ENCODE measurements at places on chromosomes 5 and 9.

DNA sequence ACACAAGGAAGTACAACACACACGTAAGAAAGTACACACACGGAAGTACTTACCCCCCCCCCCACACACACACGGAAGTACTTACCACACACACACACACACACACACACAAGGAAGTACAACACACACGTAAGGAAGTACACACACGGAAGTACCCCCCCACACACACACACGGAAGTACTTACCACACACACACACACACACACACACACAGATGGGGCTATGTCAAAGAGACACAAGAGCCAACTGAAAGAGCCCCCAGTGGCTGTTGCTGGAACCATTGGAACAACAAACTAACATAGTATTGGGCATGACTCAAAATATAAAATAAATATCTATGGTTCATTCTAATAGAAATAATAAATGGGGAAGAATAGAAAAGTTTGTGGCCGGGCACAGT, 4.9 kb upstream of the MAPK9 start:
- DNase-seq = no peak

- DNase-seq = no peak
Measured at GRCh38 chr9:131801810-131802209, 61.9 kb upstream of the RAPGEF1 start.

- DNase-seq = no peak
Measured at GRCh38 chr5:160488394-160489325, 67.0 kb downstream of the PTTG1 start.

DNA sequence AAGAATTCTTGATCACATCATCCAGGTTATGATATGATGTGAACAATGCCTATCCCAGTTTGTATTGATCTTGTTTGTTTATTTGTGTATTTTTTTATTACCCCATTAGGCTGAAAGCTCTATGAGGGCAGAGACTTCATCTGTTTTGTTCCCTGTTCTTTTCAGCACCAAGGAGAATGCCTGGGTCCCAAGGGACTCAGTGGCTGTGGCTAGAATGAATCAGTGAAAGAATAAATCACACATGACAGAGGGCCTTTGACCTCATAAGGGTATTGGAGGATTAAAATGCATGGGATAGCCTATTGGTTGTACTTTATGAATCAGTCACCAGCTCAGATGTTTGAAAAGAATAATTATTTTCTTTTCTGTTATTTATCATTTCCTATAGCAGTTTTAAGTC, 292.2 kb downstream of the GAS1 start:
- DNase-seq = no peak

GRCh38 chr5:175381130-175381529, 62.9 kb downstream of the DRD1 start:
- no peak for DNase-seq

- DNase-seq = no peak
Measured at GRCh38 chr5:436641-436975, 6.4 kb upstream of the EXOC3 start.

- DNase-seq = peak; percentile 74
Measured at GRCh38 chr9:127943731-127944144, 6.1 kb upstream of the DPM2 start.

DNA sequence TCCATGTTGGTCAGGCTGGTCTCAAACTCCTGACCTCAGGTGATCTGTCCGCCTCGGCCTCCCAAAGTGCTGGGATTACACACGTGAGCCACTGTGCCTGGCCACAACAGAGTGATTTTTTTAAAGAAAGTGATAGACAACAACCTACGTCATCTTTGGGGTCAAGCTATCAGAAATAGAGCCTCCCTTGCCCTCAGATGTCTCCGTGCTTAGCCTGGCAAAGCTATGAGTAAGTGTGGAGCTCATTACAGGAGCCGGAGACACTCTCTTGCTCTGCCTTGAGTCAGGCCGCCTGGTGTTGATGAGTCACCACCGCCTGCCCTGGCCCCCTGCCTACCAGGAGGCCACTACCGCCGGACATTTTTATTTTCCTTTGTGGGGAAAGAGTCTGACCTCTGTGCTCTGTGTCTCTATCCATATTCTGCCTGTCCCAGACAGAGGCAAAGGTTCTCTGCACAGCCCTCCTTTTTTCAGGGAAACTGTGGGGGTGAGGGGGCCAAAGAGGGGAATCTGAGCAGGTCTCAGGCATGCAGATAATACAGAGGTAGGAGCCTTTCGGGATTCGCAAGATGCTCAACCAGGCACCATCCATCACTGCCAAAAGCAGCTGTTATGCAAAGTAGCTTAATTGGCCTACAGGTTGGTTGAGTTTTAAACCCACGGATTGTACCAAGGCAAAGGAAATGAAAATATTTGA, 123.7 kb upstream of the CPEB4 start:
- no peak for DNase-seq

DNA sequence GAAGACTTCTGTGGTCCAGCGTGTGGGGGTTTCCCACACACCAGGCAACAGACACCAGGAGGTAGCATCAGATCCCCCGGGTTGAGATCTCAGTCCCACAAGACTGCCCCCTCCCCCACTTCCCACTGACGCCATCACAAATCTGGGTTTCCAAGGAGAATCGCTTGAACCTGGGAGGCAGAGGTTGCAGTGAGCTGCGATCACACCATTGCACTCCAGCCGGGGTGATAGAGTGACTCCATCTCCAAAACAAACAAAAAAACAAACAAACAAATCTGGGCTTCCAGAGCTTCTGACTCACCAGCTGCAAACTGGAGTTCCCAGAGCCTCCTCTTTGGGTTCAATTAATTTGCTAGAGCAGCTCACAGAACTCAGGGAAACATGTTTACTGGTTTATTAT, 4.7 kb upstream of the GBGT1 start:
- no peak for DNase-seq

DNA sequence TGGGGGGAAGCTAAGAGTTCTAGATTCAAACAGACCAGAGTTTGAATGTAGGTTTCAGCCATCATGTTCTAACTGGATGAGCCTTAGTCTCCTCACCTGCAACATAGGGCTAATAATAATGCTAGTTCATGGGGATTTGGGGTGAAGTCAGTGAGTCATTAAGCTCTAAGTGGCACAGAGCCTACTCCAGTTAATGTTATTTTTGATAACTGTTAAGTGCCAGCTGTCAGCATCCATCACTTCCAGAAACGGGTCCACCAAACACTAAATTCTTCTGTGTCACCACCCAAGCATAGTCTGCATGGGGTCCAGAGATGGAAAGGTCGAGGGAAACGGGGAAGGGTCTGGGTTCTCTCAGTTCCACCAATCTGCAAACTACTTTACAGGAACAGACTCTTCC, 1.8 kb upstream of the TSC1 start:
- DNase-seq = no peak

DNA sequence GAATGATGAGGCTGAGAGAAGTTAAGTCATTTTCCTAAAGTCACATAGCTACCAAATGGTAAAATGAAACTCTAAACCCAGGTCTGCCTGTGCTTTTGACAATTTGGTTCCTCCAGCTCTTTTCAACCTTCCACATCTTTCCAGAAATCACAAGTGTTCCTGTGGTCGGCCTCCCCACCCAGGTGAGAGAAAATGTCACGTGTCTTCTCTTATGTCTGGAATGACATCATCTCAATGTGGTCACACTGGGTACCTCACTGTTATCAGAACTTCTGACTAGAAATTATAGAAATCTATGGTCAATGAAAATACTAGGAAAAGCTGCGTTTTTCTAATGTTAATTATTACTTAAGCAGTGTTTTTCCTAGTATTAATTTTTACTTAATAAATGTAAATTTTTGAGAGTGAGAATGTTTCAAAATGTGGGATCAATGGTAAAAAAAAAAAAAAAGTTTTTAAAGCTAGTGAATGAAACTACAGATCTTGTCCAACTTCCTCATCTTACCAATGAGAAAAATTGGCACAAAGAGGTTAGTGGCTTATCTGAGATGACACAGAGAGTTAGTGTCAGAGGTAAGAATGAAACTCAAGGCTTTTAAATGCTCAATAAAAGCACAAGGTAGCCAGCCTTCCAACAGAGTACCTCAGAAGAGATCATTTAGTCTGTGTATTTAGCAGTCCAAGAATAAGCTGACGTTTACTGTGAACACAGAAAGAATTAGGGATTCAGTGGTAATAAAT, 228.7 kb upstream of the NR4A3 start:
- DNase-seq = no peak

- DNase-seq = no peak
Measured at GRCh38 chr5:178223828-178224335, 8.7 kb downstream of the PHYKPL start.

DNA sequence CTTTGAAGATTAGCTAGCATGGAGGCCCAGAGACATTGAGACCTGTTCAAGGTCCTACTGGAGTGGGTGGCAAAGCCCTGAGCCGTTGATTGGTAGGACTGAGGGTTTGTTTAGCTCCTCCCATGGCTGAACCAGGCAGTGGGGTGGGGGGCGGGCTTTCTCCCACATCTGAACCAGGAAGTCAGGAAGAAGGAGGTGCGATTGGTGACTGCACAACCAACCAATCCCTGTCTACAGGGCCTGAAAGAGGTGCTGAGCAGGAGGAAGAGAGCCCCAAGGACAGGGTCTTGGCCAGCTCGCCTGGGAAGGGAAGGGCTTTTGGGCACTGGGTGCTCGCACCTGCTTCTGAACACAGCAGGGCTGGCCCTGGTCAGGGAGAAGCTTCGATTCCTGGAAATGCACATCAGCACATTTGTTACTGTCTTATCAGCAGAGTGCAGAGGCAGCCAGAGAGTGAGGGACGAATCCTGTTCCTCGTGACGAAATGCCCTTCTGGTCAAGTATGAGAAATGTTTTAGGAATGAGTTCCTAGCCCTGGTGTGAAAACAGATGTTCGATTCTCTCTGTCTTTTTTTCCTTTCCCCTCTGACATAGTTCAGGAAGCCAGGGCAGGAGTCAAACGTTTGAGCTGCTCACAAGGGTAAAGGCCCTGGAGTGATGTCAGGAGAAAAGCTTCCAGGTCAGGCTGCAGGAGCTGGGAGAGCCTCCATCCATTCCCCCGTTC, 294.8 kb upstream of the KLF4 start:
- DNase-seq = no peak

- peak; percentile 36 for DNase-seq
Measured at GRCh38 chr5:52725065-52725746, 62.5 kb upstream of the ITGA1 start.

DNA sequence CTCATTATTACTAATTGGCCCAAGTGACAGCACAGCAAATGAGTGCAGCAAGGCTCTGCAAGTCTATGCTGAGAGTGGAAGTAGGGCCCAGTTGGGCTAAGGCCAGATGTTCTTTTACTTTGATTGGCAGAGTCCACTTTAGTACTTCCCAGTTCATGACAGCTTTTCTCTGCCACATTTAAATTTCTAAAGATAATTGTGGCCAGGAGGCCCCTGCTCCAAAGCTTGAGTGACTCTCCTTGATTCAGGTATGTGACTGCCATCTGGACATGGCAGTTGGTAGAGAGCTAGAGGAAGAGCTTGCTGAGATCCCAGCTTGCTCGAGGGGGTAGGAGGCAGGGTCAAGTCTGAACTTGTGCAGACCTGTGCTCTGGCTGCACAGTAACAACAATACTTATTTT, 154.1 kb downstream of the CARTPT start:
- DNase-seq = no peak

DNA sequence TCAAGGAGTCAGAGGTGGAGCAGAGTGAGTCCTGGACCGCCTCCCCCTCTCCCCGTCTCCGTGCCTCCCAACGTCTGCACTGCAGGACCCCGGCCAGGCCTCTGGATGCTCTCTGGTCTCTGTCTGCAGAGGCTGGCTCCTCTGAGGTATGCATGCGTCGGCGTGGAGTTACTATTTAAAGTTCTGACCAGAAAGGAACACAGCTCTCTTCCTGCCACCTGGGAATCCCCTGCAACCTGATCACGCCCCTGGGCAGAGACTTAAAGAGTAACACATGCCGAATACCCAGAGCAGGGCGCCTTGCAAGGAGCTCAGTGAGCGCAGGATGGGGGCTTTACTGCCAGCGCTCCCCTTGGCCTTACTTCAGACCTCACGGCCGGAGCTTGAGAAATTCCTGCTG, 16.0 kb downstream of the ANXA6 start:
- DNase-seq = peak; percentile 52

DNA sequence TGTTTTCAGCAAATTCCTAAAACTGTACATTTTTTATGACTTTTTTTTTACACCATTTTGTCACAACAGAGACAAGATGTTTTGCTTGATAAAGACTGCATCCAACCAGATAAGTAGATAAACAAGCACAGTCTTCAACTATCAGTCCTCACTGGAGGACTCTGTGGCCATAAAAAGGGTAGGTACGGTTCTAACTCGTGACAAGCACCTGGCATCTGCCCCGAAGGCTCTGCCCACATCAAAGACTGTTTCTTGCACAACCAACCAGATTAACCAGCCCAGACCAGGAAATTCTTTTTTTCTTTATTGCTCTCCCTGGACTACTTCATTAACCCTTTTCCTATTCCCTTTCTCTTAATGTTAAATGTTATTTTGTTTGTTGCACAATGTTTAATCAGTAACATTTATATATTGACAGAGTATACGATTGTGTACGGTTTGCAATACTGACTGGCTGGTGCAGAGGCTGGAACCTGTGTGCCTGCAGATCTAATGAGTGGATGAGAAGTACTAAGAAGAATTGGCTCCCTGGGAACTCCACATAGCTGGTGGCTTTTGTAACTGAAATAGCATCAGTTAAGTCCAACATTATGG, 74.1 kb downstream of the SERINC5 start:
- no peak for DNase-seq

DNA sequence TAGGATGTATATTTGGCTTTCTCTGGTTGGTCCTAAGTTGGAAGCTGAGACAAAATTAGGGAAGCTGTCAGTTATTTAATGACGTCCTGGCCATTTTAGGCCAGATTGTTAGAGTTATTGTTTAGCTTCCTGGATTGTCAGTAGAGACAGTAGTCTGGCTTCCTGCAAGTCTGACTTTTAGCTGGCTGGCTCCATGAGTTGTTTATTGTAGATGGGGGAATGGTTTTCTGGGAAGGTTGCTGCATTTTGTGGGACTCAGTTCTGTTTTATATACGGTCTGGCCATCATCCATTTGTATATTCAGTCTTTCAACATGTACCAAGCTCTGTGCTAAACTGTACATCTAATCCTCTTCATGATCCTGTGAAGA, 68.3 kb downstream of the SGCD start:
- no peak for DNase-seq

DNA sequence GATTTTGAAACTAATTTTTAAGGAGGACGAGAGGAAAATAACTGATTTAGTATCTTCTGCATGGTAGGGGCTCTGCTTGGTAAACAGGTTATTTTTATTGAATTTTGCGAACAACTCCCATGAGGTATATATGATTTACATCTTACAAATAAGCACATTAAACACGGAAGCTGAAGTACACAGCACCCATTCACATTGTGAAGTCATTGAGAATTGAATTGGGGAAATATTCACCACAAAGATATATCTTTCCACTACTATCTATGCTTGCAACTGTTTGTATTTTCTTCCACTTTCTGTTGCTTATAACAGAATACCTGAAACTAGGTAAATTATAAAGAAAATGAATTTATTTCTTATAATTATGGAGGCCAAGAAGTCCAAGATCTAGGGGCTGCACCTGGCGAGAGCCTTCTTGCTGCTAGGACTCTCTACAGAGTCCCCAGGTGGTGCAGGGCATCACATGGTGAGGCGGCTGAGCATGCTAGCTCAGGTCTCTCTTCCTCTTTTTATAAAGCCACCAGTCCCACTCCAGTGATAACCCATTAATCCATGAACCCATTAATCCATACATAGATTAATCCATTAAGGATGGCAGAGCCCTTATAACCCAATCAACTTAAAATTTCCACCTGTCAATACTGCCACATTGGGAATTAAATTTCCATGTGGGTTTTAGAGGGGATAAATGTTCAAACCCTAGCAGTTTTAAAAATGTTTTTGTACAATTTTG, 79.0 kb upstream of the ZNF608 start:
- DNase-seq = no peak
